ENCODE measurements at places on chromosomes 16 and 17.
A peak's percentile ranks its signal among the peaks of the same experiment; 100 is the strongest.

DNA sequence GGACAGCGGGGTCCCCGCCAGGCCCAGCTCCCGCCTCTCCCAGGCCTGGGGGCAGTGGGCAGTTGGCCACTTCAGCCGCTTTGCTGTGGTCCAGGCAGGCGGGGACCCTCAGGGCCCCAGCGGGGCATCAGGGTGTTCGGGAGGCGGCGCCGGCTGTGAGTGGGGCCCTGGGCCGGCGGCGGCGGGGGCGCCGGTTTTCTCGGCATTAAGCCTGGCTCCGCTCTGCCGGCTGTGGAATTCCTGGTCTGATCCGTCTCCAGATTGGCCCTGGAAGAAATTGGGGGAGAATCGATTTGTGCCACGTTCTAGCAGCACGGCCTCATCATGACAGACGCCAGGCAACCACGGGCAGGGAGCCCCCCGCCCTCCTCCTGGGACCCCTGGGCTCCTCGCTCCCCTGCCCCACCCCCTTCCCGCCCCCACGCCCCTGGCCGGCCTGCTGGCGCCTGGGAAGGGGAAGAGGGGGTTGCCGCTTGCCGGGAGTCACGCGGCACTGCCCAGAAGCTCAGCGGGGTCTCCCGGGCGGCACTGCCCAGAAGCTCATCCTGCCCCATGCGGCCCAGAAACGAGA, 28.6 kb upstream of the SSTR5 start:
- DNase-seq = no peak

DNA sequence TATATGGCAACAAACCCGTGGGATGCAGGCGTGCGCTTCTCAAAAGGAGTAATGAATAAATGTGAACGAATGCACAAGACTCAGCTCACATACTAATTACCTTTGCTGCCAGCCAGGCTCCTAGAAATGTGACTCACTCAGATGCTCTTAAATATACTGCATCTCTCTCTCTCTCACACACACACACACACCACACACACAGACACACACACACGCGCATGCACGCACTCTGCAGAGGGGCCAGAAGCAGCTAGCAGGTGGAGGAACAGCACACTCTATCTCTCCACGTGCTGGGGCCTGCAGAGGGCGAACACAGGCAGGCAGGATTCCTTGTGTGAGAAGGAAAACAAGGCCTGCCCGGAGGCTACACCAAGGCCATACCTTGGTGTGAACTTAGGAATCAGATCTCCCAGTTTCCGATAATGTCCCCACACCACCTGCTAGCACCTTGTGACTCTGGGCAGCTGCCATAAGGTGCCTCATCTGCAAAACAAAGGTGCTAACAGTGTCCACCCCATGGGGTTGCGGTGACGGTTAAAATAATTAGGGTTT, 5.3 kb downstream of the GPRC5B start:
- peak; percentile 36 for DNase-seq

- no peak for DNase-seq
These were observed 923 bp downstream of the TLCD3B start for GRCh38 chr16:30030011-30030685.

DNA sequence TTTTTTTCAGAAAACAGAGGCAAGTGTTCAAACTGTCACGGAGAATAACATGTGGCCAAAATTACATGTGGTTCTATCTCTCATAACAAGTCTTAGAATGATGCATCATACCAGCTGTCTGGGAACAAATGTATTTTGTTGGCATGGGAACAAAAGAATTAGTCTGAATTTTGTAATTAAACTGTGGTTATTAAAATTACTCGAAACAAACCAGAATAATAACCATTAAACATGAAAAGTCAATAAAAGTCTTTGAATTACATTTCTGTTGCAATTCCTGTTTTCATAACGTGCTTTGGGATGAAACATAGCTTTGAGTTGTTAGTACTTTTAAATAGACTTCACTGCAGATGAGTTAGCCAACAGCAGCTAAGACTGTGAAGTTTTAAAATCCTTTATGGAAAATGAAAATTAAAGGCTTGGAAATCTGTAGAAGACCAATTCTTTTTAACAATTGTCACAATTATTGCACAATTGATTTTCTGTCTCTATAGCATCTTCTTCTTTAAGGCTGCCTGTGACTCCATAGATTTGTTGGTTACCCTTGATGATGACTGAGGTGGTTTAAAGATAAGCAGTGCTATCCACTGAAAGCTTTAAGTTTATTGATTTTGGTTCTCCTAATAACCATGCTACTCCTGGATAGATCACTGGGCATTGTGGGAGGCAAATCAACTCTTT, 117.9 kb upstream of the AXIN2 start:
- DNase-seq = no peak

- DNase-seq = no peak
These were observed 31.1 kb upstream of the CCR7 start for GRCh38 chr17:40596261-40596919.

- no peak for DNase-seq
These were observed 26.0 kb upstream of the ADCY9 start for GRCh38 chr16:4142268-4142667.

DNA sequence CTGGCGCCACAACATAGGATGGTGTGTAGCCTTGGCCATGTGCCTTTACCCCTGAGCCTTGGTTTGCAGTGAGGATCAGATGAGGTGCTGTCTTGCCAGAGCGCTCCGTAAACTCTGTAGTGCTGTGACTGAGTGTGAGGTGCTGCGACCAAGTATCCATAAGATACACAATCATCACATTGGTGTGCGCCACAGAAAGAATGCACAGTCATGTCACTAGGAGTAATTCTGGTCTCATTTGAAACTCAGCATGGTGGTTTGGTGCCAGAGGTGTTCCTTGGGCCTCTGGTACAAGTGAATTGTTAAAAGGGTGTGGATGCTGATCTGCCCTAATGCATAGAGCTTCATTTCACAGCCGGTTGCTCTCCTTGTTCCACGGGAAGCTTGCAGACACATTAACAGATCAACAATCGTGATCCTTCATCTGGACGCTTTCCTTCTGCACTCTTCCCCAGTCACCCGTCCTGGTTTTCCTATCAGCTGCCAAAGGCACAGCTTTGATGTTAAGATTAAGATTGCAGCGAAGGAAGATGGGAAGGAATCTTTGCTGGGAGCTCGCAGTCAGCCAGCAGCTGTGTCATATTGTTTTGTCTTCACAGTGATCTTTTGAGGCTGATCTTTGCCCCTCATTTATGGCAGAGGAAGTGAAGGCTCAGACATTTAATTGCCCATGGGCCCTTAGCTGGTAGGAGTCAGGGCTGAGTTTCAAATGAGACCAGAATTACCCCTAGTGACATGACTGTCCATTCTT, 79.1 kb downstream of the KSR1 start:
- no peak for DNase-seq

DNA sequence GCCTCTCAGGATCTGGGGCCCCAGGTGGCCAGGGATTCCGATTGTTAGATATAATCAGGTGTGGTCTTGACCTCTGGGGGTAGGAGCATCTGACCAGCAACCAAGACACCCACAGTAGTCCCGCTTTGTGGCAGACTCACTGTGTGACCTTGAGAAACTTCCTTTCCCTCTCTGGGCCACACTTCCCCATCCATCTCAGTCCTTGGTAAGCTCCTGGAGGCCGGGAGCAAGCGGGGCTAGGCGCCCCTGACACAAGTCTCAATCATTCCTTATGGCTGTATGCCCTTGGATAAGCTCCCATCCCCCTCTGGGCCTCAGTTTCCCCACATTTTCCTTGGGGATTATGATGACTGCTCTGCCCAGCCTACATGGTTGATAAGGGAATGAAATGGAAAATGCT, 21.3 kb downstream of the CPNE2 start:
- DNase-seq = no peak

DNA sequence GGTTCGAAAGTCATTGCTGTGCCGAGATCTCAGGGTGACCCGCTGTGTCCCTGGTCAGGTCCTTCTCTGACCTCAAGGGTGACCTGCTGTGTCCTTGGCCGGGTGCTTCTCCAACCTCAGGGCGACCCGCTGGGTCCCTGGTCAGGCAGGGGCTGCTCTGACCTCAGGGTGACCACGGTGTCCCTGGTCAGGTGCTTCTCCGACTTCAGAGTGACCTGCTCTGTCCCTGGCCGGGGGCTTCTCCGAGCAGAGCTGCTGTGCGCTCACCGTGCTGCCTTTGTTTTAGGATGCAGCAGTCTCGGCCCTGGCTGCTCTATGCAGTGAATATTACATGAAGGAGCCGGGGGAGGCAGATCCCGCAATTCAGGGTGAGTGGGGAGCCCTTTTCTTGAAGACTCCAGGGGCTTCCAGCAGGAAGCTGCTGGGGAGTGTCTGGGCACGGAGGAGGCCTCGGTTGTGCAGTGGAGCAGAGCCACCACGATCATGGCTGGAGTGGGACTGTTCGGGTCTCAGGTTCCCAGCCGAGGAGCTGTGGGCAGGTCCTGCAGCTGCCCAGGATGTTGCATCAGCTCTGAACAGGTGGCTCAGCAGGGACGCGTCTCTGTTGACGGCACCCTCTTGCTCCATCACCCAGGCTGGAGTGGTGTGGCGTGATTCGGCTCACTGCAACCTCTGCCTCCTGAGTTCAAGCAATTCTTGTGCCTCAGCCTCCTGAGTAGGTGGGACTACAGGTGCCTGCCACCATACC, 83.7 kb upstream of the ZNF750 start:
- DNase-seq = no peak

GRCh38 chr17:78842881-78843565, 2.4 kb upstream of the USP36 start:
- DNase-seq = no peak

GRCh38 chr17:74780443-74781238, 4.5 kb upstream of the NAT9 start:
- no peak for DNase-seq

DNA sequence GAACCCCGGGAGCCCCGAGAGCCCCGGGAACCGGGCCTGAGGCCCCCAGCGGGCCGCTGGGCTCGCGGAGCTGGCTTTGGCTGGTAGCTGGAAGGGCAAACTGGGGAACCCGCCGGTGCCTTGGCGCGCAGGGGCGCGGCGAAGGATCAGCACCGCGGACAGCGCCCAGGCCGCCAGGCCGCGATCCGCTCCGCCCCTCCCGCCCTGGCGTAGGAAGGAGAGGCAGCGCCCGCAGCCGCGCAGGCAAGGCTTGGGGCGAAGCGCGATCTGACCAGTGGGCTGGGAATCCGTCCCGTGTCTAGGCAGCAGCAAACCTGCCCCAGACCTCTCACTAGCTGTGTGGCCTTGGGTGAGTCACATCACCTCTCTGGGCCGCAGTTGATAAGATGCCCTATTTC, 331 bp upstream of the CCDC92B start:
- DNase-seq = peak; percentile 55

DNA sequence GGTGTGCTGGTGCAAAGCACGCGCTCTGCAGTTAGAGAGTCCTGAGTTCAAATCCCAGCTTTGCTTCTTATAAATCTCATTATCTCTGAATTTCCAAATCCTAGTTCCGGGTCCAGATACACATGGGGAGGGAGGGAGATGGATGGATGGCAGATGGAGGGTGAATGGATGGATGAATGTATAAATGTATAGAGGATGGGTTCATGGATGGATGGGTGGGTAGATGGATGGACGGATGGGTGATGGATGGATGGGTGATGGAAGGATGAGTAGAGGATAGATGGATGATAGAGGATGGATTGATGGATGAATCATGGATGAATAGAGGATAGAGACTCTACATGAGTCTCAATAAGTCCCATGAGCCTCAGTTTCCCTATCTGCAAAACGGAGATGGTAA, 89.9 kb downstream of the MYH11 start:
- DNase-seq = no peak

GRCh38 chr17:81685108-81685507, 1.3 kb downstream of the HGS start:
- peak; percentile 56 for DNase-seq

- DNase-seq = no peak
These were observed 22.1 kb downstream of the NUBP1 start for GRCh38 chr16:10765772-10766171.

DNA sequence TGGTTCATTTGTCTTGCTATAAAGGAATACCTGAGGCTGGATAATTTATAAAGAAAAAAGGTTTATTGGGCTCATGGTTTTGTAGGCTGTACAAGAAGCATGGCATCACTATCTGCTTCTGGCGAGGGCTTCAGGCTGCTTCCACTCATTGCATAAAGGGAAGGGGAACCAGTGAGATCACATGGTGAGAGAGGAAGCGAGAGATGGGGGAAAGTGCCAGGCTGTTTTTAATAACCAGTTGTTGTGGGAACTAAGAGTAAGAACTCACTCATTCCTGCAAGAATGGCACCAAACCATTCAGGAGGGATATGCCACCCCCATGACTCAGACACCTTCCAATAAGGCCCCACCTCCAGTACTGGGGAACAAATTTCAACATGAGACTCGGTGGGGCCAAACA, 24.3 kb downstream of the SPECC1 start:
- DNase-seq = no peak

GRCh38 chr17:32525122-32525521, 38.3 kb downstream of the CDK5R1 start:
- DNase-seq = peak; percentile 76

GRCh38 chr16:87538160-87538559, 45.3 kb upstream of the ZCCHC14 start:
- DNase-seq = no peak

DNA sequence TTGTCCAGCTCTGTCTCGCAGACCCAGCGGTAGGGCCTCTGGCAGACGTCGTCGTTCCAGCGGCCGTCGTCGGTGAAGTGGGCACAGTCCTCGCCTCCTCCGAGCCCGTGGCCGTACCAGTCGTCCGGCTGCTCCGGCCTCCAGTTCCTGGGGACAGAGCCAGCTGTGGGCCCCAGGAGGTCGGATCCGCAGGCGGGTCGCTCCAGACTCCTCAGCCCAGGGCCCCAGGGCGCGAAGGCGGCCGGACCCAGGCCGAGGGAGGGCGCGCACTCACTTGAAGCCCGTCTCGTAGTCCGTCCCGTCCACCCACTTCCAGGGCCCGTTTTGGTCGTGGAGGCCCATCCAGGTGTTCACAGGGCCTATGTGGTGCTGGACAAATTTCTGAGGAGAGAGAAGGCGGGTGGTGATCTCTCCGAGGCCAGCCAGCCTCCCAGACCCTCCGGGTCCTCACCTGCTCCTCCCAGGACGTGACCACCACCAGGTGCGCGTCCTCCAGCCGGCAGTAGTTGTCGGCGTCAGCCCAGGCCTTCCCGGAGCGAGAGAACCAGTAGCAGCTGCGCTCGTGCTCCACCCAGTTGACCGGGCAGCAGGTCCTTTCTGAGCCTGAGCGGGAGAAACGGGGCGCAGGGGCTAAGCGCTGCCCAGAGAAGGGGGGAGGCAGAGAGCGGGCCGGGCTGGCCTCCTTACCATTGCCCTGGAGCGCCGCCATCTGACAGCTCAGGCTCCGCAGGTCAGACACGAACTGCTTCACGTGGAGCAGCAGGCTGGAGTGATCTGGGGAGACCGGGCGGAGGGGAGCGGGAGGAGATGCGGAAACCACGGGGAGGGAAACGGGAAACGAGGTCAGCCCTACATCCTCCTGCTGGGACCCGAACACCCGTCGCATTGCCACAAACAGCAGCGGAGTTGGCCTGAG, 5.2 kb downstream of the ASGR1 start:
- DNase-seq = peak; percentile 18

- no peak for DNase-seq
These were observed at the start of gene MT1H for GRCh38 chr16:56669005-56669839. MT1H (plus strand) TSS chr16:56669814; CDS start chr16:56669885, 71 bp downstream.
